ENCODE measurements at places on chromosomes 6 and 20. TPM values are rescaled to one million over a fixed set of nuclear protein-coding genes. Genes with fewer than 3 reads are reported as not detected.

DNA sequence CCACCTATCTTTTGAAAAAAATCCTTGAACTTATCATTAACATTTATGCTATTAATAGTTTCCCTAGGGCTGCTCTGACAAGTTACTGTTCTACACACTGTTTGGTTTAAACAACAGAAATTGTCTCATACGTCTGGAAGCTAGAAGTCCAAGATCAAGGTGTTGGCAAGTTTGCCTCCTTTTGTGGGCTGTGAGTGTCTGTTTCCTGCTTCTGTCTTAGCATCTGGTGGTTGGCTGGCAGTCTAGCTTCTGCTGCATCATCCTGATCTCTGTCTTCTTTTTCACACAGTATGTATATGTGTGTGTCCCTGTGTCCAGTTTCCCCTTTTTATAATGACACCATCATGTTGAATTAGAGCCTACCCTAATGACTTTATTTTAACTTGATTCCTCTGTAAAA lies 154.8 kb downstream of the RPS12 start:
- H3K4me1 ChIP-seq, result peaks cover 5% of the 10 kb centered on the region
- H3K36me3 ChIP-seq, result no peaks in the 10 kb centered on the region
- H3K27ac ChIP-seq, result no peak overlapping the region
- DNase-seq, result no peak
- no peak overlapping the region for H3K4me3 ChIP-seq

DNA sequence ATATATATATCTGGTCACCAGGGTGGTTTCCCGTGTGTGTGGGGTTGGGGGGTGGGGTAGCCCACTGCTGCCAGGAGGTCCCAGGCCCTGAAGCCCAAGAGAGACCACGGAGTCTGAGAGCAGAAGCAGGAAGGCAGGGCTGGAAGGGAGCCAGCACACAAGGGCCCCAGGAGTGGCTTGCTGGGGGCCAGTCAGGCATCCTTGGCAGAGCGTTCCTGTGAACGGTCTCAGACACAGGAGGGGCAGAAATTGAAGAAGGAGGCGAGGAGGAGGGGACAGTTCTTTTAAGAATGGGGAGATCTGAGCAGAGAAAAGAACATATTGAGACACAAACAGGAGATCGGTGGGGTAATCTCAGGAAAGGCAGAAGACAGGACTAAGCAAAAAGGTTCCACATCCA lies 1.9 kb upstream of the EBF4 start:
- H3K36me3 ChIP-seq, result no peaks in the 10 kb centered on the region
- H3K27ac ChIP-seq, result no peak overlapping the region
- peaks cover 47% of the 10 kb centered on the region for H3K27me3 ChIP-seq
- no peaks in the 10 kb centered on the region for H3K4me1 ChIP-seq

PACSIN1 gene
- total RNA-seq, result 0.37 TPM

DNA sequence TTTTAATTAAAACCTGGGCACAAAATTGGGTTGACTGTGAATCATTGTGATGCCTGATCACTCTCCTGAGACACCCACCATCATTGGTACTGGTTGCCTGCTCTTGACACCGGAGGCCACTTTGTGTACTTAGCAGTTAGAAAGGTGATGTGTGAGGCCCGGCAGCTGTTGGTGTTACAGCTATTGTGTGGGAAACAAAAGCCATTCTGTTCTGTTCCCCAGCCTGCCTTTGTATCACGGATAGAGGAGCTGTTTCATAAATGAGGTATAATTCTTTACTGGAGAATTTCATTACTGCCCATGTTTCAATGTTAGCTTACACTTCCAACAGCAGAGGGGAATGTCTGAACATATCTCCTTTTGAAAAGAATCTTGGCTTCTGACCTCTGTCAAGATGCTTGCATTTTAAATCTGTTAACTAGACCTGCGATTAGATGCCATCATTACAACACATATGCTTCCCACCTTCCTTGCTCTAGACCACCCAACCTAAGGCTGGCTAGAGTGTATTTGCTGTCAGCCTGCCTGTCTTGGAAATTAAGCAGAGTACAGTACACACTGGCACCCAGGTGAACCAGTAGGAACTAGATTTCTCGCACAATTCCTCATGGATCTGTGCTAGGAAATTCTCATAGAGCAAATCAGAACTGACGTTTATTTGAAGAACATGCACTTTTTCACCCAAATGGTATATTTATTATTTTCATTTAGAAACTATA lies 142.4 kb upstream of the INSM1 start:
- H3K27me3 ChIP-seq, result no peaks in the 10 kb centered on the region
- H3K4me3 ChIP-seq, result no peak overlapping the region
- DNase-seq, result no peak
- no peaks in the 10 kb centered on the region for H3K36me3 ChIP-seq
- H3K4me1 ChIP-seq, result no peaks in the 10 kb centered on the region

GRCh38 chr6:57279013-57279412 lies 38.4 kb upstream of the PRIM2 start:
- DNase-seq, result no peak
- no peaks in the 10 kb centered on the region for H3K4me1 ChIP-seq
- H3K36me3 ChIP-seq, result no peaks in the 10 kb centered on the region

DNA sequence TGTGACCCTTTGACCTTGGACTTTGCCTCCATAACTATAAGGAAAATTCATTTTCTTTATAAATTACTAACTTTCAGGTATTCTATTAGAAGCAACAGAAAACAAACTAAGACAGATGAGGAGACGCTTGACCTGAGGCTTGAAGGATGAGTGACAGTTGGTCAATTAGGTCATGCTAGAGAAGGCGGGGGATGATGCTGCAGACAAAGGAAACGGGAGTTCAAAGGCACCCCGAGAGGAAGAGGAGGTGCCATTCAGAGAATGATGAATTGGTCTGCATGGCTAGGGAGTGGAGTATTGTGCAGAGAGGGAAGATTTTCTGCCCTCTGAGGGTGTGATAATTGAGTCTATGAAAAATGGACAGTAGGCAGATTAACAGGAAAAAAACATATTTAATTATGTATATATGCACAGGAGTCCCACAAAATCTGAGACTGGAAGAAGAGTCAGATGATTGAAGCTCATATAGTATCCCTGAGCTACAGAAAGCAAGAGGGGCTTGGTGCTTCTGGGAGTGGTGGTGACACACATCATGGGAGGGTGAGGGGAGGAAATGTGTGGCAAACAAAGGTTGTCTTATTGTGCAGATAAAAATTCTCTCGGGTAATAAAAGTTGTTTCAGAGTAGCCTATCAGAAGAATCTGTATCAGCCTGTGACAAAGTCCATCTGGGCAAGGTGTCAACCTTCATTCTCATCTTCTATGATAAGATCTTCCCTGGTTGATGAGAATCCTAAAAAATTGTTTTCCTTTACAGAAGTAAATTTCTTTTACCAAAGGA lies 20.4 kb upstream of the FUCA2 start:
- H3K36me3 ChIP-seq, result no peaks in the 10 kb centered on the region
- H3K27me3 ChIP-seq, result no peaks in the 10 kb centered on the region
- no peak overlapping the region for H3K4me3 ChIP-seq
- DNase-seq, result peak; percentile 25
- peaks cover 4% of the 10 kb centered on the region for H3K4me1 ChIP-seq

SRSF12 gene
- total RNA-seq, result 7.3 TPM

SCRT2 gene
- not detected for total RNA-seq

DNA sequence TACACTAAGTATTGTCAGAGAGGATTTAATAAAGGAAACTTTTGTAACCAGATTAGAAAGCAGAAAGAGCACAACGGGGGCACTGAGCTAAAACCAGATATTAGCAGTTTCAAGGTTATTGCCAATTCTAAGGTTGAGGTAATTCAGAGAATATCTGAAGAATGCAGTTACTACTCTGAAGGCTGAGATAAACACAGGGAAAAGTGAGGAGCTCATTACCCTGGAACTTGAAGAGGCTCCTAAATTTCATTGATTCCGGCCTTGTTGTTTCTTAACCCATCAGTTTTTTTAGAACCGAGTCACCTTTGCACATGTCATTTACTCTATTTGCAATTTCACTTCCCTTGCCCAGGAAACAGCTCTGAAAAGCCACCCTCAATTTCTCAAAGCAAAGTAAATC lies 72.4 kb upstream of the BTBD3 start:
- no peak overlapping the region for H3K4me3 ChIP-seq
- no peak for DNase-seq
- no peak overlapping the region for H3K27ac ChIP-seq
- no peaks in the 10 kb centered on the region for H3K27me3 ChIP-seq

- H3K27ac ChIP-seq, result no peak overlapping the region
- no peaks in the 10 kb centered on the region for H3K36me3 ChIP-seq
- DNase-seq, result no peak
- H3K27me3 ChIP-seq, result no peaks in the 10 kb centered on the region
- peaks cover 4% of the 10 kb centered on the region for H3K4me1 ChIP-seq
These were observed 157.5 kb downstream of the RFPL4B start for GRCh38 chr6:112504621-112505020.

IPCEF1 gene
- total RNA-seq, result 0.80 TPM

ZNF391 gene
- 4.3 TPM for total RNA-seq

HFE gene
- 7.4 TPM for total RNA-seq

- no peak overlapping the region for H3K4me3 ChIP-seq
- peak; percentile 46 for DNase-seq
- no peaks in the 10 kb centered on the region for H3K27me3 ChIP-seq
- no peaks in the 10 kb centered on the region for H3K4me1 ChIP-seq
- peak overlapping the region; percentile 64 for H3K27ac ChIP-seq
- no peaks in the 10 kb centered on the region for H3K36me3 ChIP-seq
These were observed 59.6 kb downstream of the SPTLC3 start for GRCh38 chr20:13068336-13068735.

BPIFB4 gene
- total RNA-seq, result not detected

SMPDL3A gene
- 126 TPM for total RNA-seq

BMP7 gene
- total RNA-seq, result 12.8 TPM

- no peaks in the 10 kb centered on the region for H3K27me3 ChIP-seq
- no peaks in the 10 kb centered on the region for H3K4me1 ChIP-seq
- H3K36me3 ChIP-seq, result no peaks in the 10 kb centered on the region
- peak; percentile 45 for DNase-seq
These were observed 151.4 kb upstream of the LAMA2 start for GRCh38 chr6:128731249-128732165.

DNA sequence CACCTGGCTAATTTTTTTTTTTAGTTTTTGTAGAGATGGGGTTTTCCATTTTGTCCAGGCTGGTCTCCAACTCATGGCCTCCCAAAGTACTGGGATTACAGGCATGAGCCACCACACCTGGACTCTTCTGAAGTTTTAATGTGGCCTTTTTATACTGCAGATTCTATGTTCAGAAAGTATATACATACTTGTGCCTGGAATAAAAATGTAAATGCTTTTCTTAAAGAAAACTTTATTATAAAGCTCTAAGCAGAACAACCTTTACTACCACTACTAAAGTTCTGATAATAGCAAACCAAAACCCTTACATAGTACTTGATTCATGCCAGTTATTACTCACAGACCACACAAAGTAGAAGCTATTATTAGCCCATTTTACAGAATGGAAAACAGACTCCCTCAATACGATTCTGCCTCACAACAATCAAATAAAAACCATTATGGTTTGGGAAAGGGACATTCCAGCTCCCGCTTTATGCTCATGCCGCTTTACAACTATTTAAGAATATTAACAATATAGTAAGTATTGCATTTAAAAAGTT lies 5.3 kb downstream of the PHIP start:
- no peak overlapping the region for H3K4me3 ChIP-seq
- DNase-seq, result no peak
- H3K4me1 ChIP-seq, result peaks cover 15% of the 10 kb centered on the region
- H3K27ac ChIP-seq, result no peak overlapping the region
- H3K36me3 ChIP-seq, result no peaks in the 10 kb centered on the region

- H3K27ac ChIP-seq, result peak overlapping the region; percentile 90
- H3K27me3 ChIP-seq, result no peaks in the 10 kb centered on the region
- H3K36me3 ChIP-seq, result no peaks in the 10 kb centered on the region
- H3K4me1 ChIP-seq, result peaks cover 30% of the 10 kb centered on the region
- H3K4me3 ChIP-seq, result no peak overlapping the region
- no peak for DNase-seq
These were observed 41.2 kb downstream of the TRAF3IP2 start for GRCh38 chr6:111564482-111564945.

DNA sequence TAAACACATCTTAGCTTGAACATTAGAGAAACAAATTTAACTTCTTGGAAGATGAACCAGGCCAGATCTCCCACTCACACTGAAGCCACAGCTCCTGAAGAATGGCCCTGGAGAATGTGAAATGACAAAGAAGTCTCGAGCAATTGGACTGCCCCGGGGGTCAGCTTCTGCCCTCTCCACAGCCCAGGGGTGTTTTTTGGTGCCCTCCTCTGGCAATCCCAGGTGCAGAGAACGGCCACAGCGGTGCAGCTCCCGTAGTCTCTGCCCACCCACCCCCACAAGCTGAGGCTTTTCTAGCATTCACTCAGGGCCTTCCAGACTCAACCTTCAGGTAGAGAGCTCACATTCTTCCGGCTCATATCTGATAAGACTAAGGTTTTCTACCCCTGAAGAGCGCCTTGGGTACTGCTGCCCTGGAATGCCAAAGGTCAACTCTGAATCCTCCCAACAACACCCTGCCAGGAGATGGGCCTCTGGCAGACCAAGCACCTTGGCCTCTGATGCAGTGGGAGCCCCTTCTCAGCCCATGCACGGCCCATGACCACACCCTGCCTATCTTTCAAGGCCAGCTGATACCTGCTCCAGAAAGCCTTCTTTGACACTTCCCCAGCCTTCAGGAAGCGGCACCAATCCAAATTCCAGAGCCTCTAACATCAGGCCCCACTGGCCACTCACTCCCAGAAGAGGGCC lies 208.3 kb downstream of the SYNDIG1 start:
- H3K27ac ChIP-seq, result no peak overlapping the region
- peak; percentile 19 for DNase-seq
- H3K36me3 ChIP-seq, result no peaks in the 10 kb centered on the region
- H3K4me3 ChIP-seq, result no peak overlapping the region

PHACTR3 gene
- 5.2 TPM for total RNA-seq

DNA sequence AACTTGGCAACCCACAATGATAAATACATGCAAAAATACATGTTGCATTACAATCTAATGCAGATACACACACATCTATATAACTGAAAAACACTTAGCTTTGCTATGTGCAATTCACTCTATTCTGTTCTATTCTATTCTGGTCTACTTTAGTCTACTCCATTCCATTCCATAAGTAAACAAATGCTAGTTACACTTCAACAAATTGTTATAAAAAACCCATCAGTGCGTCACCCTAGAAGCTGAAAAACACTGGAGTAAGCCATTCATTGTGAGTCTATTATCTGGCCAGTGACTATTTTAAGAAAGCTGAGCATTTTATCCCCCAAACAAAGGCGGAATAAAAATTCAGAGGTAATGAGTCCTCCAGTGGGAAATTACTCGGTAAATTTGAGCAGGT lies 315.7 kb upstream of the EPHA7 start:
- H3K36me3 ChIP-seq, result no peaks in the 10 kb centered on the region
- H3K27me3 ChIP-seq, result no peaks in the 10 kb centered on the region
- H3K4me1 ChIP-seq, result no peaks in the 10 kb centered on the region
- no peak overlapping the region for H3K27ac ChIP-seq

- H3K27ac ChIP-seq, result no peak overlapping the region
- no peak overlapping the region for H3K4me3 ChIP-seq
- H3K4me1 ChIP-seq, result no peaks in the 10 kb centered on the region
- DNase-seq, result no peak
These were observed 324.1 kb upstream of the GJE1 start for GRCh38 chr6:141808662-141809061.
